ENCODE measurements at places on chromosomes 3 and 15.

DNA sequence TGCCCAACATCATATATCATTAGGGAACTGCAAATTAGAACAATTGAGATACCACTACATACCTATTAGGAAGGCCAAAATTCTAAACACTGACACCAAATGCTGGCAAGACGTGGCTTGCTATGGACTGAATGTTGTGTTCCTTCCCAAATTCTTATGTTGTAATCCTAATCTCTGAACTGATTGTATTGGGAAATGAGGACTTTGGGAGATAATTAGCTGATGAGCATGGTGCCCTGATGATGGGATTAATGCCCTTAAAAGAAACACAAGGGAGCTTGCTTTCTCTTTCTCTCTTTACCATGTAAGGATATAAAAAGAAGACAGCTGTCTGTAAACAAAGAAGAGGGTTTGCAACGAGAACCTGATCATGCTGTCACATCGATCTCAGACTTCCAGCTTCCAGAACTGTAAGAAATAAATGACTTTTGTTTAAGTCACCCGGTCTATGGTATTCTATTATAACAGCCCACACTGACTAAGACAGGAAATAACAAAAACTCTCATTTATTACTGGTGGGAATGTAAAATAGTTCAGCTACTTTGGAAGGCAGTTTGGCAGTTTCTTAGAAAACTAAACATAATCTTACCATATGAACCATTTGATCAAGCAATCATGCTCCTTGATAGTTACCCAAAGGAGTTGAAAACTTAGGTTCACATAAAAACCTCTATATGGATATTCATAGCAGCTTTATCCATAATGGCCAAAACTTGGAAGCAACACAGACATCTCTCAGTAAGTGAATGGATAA is 458.3 kb upstream of the CBLB start:
- DNase-seq: no peak

- no peak for DNase-seq
Measured at GRCh38 chr3:13713396-13713795, 164.5 kb downstream of the FBLN2 start.

- DNase-seq: no peak
Measured at GRCh38 chr3:99287876-99288275, 350.5 kb upstream of the COL8A1 start.

- no peak for DNase-seq
Measured at GRCh38 chr3:27560484-27561056, 76.4 kb upstream of the SLC4A7 start.

DNA sequence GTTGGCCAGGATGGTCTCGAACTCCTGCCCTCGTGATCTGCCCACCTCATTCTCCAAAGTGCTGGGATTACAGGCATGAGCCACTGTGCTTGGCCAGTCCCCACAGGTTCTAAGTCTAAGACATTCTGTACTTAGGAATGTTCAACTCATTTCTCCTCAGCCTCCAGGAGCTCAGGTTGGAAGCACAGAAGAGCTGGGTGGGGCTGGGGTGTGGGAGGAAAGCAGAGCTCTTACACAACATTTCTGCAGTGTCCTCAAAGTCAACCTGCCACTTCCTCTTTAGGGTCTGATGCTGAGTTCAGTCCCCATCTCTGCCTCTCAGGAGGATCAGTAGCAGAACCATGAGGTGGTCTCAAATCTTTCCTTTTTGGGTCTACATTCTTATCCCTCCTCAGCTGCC is 75.5 kb downstream of the MRPL46 start:
- no peak for DNase-seq

DNA sequence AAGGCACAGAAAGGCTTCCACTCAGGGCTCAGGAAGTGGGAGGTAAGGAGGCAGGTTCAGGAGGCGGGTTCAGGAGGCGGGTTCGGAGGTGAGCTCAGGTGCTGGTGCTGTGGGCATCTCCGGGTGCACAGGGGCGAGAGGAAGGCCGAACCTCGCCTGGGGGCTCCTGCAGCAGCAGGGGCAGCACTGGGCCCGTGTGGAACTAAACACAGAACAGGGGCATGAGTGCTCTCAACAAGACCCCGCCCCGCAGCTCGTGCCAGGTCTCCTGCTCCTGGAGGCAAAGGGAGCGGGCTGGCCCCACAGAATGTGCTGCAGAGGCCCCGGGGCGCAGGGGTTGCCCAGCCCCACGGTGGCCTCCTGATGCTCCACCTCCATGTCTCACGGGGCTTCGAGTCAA is 13.7 kb downstream of the ZDHHC19 start:
- DNase-seq: no peak

- DNase-seq: no peak
Measured at GRCh38 chr3:31748281-31748932, 215.7 kb downstream of the STT3B start.

DNA sequence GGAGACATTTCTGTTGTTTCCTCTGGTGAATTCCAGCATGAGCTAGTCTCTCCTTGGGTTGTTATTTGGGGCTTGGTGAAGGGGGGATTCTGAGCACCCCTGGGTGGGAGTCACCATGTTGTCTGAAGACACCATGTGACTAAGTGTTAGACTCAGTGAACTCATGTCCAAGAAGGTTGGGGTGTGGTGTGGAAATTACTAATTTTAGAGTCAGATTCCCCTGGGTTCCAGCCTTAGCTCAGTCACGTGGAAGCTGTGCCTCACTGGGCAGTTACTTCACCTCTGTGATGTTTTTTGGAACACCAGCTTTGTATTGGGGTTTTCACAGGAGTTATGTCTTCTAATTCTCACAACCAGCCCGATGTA is 171.5 kb downstream of the RPLP1 start:
- no peak for DNase-seq

- no peak for DNase-seq
Measured at GRCh38 chr3:111299192-111299615, 227.6 kb downstream of the NECTIN3 start.

GRCh38 chr3:152102410-152102809 is 166.3 kb upstream of the MBNL1 start:
- no peak for DNase-seq

- no peak for DNase-seq
Measured at GRCh38 chr15:67194171-67195114, 60.0 kb downstream of the AAGAB start.

DNA sequence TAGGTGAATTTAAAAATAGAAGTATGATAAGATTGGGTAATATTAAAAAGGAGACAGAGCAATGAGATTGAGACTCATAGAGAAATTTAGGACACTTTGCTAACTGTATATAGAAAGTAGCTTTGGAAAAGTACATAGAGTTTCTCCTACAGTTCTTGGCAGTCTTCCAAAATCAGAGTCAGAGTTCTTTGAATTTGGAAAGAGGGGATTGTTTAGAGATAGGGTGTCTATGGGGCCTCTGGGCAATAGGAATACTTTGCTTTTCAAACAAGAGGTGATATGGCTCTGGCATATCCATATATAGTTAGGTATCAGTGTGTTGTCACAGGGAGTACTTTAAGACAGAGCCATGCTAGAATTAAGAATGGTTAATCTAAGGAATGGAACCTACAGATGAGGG is 477.1 kb upstream of the KCNMB2 start:
- DNase-seq: no peak

DNA sequence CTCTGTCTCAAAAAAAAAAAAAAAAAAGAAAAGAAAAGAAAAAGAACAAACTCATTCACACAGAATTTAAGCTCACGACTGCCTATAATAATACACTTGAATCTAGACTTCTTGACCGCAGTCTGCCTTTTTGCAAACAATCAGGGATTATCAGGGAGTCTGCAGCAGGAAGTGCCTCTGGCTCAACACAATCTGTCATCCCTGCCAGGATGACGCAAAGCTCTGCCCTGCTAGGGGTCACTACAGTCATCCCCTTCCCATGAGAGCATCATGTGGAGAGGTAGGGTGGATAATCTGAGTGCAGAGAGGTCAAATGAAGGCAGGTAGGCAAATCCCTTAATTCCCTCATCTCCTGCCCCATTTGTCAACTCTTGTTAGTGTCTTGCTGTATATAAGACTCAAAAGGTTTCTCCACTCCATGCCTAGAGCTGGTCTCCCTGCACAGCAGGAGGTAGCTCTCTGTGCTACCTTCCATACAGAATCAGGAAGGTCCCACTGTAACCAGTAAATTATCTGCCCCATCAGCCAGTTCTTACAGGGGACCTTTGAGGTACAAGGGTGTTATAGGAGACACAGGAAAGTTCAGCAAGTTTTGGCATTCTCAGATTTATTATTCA is 4.2 kb downstream of the UBAP1L start:
- no peak for DNase-seq

DNA sequence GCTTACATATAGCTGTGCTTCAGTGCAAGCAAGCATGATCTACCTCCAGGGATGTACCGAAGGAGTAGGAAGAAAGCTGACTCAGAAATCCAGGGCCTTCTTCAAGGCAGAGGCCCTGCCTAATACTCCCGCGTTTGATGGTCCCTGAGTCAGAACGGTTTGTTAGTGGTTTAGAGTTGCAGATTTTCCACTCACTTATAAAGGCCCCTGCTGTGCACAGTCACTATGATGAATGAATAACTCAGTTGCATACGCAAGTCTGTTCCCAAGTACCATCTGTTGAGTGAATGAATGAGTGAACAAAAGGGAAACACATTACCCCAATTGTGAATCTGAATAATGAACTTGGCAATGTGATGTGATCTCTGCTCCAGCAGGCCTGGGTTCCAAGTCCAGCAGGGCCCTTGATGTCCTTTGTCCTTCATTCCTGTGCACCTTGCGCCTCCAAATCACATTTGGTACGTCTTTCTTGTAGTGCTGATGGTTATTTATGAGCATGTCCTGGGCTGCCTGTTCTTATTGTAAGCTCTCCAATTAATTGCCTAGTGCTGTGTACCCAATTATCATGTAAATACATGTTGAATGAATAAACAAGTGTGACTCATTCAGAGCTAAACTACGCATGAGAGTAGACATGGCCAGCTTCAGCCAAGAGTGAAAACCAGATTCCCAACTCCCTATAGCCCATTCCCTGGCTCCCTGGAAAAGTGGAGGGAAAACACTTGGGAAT is 85.3 kb upstream of the LIMD1 start:
- DNase-seq: no peak
